ENCODE measurements at places on chromosomes 3 and 15. TPM values are rescaled to one million over a fixed set of nuclear protein-coding genes. Genes with fewer than 3 reads are reported as not detected.

CSTA gene
- not detected for total RNA-seq

POPDC2 gene
- total RNA-seq: 0.15 TPM

TTLL13 gene
- 0.39 TPM for total RNA-seq

- no peaks in the 10 kb centered on the region for H3K36me3 ChIP-seq
- DNase-seq: no peak
- no peaks in the 10 kb centered on the region for H3K4me1 ChIP-seq
- no peaks in the 10 kb centered on the region for H3K27me3 ChIP-seq
- no peak overlapping the region for H3K27ac ChIP-seq
Observed at GRCh38 chr3:7423995-7424394, 563.1 kb downstream of the GRM7 start.

- H3K27ac ChIP-seq: no peak overlapping the region
- H3K4me1 ChIP-seq: no peaks in the 10 kb centered on the region
- no peaks in the 10 kb centered on the region for H3K36me3 ChIP-seq
- H3K27me3 ChIP-seq: no peaks in the 10 kb centered on the region
- DNase-seq: no peak
- no peak overlapping the region for H3K4me3 ChIP-seq
Observed at GRCh38 chr15:39597751-39598185, 16.9 kb downstream of the THBS1 start.

- no peak for DNase-seq
- no peaks in the 10 kb centered on the region for H3K27me3 ChIP-seq
- no peaks in the 10 kb centered on the region for H3K36me3 ChIP-seq
- no peaks in the 10 kb centered on the region for H3K4me1 ChIP-seq
- H3K4me3 ChIP-seq: no peak overlapping the region
Observed at GRCh38 chr15:98551936-98552562, 96.3 kb upstream of the IGF1R start.

Data from Panc1 (cell line).